ENCODE measurements at places on chromosomes 5 and 9. TPM values are rescaled to one million over a fixed set of nuclear protein-coding genes. Genes with fewer than 3 reads are reported as not detected.

Gene MOB3B
- total RNA-seq, result 0.04 TPM

GRCh38 chr5:88769165-88769564 is 113.8 kb downstream of the MEF2C start:
- DNase-seq, result no peak

Gene IL13
- not detected for total RNA-seq

- DNase-seq, result no peak
Observed at GRCh38 chr9:8366161-8366926, 566.8 kb upstream of the DMAC1 start.

Gene SEMA4D
- 60.5 TPM for total RNA-seq

DNA sequence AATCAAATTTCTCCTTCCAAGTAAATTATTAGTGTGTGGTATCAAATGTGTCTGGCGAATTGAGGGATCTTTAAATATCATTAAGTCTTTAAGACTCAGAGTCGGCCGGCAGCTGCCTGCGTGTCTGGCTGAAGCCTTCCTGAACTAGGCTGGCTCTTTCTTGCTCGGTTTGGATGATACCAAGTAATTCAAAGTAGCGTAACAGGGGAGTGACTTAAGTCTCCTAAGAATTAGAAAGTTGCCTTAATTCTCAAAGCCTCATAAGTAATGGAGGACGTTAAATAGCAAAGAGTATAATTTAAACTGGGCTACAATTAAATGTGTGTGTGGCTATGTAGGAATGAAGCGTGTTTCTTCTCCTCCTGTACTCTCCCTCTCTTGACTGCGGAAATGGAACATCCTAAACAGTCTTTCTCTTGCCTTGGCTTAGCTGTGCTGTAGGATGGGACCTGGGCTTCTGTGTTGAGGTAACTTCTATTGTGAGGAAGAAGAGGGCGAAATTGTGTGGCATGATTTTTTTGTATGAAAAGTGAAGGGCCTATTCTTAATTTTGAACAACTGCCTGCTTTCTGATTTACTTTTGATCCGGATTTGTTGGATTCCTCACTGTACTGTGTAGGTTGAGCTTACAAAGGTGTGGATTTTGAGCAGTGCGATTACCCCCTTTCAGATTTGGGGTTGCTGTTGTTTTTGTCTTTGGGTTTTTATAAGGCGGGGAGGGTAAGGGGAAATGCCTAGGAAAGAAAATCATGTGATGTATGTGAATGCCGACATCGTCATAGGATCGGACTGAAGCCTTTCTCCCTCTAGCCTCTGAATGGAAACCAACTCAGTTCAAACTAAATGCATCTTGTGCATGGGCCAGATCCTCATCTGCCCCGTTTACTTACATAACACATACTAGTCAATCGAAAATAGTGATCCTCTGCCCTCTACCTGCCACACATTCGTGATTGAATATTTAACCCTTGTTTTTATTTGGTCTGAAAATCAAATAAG is 29.9 kb downstream of the CPEB4 start:
- DNase-seq, result peak; percentile 93

Gene MIGA2
- 36.9 TPM for total RNA-seq
